ENCODE measurements at places on chromosomes 3 and 15. TPM values are rescaled to one million over a fixed set of nuclear protein-coding genes. Genes with fewer than 3 reads are reported as not detected.

DNA sequence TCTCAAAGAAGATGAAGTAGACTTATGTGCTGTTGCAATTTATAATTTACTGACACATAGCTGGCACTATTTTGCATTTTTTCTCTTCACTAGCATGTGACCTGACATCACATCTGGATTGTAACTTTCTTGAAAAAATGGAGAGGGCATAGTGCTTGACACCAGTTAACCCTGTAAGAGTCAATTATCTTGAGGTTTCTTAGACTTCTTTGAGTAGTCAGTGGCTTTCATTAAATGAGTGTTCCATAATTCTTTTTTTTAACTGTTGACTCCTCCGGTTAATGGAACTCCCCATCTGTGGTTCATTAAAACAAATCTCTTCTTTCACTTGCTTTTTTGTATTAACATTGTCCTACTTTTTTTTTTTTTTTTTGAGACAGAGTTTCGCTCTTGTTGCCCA lies 16.9 kb upstream of the PRKCI start:
- no peak for DNase-seq

GRCh38 chr3:143771258-143771657 lies 77.0 kb downstream of the SLC9A9 start:
- DNase-seq, result no peak

NTRK3 gene
- not detected for total RNA-seq

DNA sequence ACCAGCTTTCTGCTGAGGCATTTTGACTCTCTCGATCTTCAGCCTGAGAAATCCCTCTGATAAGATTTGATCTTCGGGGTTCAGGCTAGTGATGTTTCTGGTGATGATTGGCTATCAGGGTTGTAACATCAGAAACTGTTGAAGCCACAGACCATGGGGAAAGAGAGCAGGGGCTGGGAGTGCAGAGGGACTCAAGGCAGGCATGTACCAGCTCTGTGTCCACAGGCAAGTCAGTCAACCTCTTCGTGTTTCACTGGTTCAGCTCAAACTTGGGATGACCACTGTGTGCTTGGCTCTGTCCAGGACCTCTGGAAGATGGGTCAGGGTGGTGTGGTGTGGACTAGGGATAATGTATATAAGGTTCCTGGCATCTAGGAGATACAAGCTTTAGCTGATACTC lies 116.5 kb downstream of the EEFSEC start:
- DNase-seq, result no peak

GRCh38 chr3:138009476-138010272 lies at the start of gene CLDN18:
Gene CLDN18 (plus strand): TSS chr3:138010165. CDS start chr3:138010226, 61 bp downstream.
- DNase-seq, result no peak
